ENCODE measurements at places on chromosomes 16 and 17.

DNA sequence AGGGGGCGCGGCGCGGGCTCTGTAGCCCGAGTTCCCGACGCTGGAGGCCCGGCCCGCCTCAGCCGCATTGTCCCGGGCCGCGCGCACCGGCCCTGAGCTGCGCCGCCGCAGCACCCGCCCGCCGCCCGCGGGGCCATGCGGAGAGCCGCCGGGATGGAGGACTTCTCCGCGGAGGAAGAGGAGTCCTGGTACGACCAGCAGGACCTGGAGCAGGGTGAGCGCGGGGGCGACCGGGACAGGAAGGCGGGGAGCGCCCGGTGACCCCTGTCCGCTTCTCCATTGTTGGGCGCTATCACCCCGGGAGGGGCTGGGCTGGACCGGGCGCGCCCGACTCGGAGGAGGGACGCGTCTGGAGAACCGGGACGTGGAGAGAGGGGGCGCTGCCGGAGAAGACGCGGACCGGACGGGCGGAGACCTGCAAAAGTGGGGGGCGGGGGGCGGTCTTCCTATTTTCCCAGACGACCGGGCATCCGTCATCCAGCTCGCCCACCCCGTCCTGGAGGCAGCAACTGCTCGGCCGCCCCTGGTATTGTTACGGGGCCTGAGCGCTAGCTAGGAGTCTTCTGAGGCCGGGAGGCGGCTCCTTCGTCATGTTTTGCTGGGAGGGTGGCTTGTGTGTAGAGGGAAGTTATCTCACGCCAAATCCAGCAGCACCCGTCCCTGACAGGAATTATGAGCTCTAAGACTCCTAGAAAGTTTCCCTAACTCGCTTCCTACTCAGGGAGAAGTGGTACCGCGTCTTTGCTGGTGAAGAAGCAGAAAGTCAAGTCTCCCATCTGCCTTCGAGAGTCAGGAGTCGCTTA lies 678 bp downstream of the CDR2L start:
- DNase-seq, result no peak

DNA sequence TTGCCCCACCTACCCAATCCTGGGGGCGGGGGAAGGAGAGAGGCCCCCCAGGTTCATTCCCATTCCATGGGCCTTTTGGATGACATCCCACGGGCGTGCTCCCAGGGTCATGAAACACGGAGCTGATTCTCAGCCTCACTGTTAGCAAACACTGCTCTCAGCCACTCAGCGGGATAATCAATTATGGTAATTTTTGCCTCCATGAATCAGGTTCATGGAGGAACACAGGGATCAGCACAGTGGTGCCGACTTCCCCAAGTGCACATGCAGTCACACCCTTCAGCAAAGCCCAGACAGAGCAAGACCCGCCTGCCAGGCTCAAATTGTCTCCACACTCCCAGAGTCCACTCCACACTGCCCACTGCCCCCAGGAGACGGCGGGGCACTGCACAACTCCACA lies 164.6 kb downstream of the ENGASE start:
- no peak for DNase-seq

DNA sequence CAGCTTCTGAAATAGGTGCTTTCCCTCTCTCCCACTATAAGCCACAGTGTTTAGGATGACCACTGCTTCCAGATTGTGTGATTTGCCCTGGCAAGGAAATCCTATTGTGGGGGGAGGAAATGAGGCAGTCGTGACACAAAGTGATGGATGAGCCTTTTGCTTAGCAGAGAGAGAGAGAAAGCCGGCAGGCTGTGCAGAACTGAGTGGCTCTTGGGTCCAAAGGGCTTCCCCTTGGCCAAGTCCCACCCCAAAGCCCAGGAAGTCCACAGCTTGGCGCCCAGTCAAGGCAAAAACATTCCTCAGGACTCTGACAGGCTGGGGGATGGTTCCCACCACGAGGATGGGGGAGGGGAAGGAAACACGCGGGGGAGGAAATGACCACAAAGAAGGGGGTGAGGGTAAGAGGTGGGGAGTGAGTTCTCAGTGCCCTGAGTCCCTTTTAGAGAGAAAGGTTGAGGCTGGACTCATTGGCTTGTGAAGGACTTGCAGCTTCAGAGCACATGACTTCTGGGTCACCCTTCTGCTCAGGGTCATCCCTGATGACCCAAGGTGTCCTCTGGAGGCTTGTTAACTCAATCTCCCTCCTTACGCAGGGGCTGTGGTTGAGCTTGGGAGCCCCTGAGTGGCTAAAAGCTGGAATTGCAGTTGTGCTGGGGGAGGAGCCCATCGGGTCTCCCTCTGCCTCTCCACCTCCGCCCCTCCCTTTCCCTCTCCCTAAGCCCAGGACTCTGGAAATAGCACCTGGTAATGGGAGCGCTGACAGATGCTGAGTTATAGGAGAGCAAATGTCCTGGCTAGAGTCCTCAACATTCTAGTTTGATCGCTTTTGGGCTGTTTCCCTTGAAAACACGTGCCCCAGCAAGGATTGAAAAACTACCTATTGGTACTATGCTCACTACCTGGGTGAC lies 10.3 kb upstream of the MSL1 start:
- peak; percentile 71 for DNase-seq

DNA sequence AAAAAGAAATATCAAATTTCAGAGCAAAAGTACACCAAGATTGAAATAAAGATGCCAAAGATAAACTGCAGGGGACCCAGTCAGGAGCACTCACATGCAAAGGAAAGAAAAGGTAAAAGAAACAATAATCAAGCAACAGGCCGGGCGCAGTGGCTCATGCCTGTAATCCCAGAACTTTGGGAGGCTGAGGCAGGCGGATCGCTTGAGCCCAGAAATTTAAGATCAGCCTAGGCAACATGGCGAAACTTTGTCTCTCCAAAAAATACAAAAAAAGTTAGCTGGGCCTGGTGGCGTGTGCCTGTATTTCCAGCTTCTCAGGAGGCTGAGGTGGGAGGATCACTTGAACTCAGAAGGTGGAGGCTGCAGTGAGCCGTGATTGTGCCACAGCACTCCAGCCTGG lies 107.6 kb upstream of the SMURF2 start:
- DNase-seq, result no peak

DNA sequence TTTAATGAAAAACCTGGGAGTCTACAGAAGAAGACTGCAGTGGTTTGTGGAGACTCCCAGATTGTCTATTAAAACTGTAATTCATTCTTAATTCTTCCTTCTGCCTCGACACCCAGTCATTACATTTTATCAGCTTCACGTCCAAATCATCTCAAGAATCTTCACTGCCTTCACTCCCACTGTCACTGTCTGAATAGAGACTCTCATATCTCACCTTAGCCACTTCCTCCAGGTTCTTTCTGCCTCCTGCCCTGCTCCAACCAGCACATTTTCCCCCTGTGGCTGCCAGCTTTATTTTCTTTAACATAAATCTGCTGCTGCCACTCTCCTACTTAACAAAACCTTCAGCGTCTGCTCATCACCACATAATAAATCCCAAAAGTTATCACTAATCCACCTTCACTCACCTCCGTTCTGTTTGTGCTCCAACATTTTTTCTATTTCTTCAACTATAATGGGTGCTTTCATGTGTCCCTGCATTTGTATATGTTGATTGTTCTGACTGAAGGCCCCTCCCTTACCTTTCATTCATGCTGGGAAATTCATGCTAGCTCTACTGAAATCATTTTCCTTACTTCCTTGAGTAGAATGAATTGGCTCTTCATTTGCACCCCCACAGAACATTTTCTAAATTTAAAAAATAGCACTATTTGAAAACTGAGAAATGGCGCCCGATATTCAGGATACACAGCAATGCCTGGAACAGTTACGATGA lies 38.9 kb downstream of the KCNJ2 start:
- DNase-seq, result no peak

- no peak for DNase-seq
Measured at GRCh38 chr16:9816644-9817043, 365.6 kb downstream of the GRIN2A start.

- DNase-seq, result no peak
Measured at GRCh38 chr16:549544-550263, 10.5 kb upstream of the PRR35 start.

DNA sequence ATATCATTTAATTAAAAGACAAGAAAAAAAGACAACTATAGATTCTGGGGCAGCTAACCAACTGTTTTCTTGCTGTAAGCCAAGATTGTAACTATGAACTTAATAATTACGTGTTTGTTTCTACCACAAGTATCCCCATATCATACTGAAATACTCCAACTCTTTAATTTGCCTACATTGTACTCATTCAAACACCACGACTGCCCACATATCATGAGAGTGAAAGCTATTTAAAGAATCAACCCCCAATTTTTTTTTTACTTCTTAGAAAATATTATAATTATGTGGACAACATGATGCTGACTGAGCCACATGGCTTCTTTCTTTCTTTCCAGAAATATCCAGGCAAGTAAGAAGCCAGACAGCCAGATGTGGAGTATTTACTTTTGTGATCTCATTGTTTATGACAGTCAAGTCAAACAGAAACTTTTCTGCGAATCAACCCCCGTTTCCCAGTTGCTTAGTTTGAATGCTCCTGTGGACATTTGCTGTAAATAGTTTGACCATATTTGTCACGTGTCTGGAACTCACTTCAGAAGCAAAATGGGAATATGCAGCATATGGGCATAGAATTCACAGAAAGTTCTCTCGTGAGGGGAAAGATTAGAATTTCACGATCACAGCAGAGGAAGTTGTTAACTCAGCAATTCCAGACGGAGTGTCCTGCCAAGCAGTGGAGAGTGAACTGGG lies 126.8 kb upstream of the PSMD7 start:
- DNase-seq, result no peak

- no peak for DNase-seq
Measured at GRCh38 chr17:7864995-7865650, 7.3 kb downstream of the CYB5D1 start.

DNA sequence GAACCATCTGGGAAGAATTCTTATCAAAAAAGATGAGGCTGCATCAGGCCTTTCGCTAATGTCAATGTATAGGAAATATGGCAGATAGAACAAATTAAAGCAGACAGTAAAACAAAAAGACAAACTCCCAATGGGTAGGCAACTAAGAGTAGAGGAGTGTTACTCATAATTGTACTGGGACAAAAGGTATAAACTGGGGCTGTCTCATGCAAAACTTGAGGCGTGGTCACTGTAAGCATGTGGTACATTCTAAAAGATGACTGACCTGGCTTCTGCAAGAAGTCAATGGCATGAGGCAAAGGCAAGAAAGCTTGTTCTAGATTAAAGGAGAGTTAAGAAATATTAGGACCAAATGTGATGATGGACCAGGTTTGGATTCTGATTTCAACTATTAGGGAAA lies 26.7 kb downstream of the SMIM36 start:
- no peak for DNase-seq

DNA sequence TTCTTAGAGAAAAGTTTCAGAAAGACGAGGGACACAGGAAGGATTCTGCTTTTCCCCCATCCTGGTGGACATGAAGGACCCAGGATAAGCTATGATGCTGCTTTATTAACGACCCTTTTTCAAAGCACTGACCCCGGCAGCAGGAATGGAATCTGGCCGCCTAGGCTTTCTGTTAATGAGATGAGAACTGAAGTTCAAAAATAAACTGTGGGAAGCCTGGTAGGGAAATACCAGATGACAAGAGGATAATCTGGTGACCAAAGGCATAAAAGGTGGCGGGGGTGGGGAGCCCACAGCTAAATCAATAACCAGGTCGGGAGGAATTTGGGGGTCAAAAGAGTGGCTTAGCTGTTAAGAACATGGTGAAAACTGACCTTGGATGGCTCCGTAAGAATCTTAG lies 171.0 kb downstream of the XYLT1 start:
- DNase-seq, result no peak

DNA sequence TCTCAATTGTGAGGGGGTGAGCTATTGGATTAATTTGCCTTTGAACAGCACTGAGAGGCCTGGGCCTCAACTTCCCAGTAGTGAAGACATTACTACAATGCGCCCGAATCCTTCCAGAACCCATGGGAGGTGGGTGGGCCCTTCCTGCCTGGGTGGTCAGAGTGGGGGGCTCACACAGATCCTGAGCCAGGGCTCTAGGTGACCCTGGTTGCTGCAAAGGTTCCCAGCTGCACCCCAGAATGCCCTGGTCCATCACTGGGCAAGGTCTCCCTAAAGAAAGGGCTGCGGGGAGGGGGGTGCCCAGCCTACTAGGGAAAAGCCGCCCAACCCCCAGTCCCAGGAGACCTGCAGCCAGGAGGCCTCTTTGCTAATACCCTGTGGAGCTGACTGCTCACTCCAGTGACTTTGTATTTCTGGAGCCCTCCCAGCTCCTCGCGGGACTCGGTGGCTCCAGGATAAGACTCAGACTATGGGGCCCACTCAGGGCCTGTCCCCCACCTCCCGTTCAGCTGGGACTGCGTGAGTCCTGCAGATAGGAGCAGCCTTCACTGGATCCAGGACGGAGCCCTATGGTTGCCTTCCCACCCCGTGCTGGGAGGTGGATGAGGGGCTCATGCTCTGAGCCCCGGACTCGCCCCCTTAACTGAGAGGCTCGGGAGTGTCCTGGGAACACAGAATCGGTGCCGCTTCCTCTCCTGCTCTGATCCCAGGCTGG lies 40.2 kb downstream of the SLC7A5 start:
- DNase-seq, result no peak

- DNase-seq, result no peak
Measured at GRCh38 chr17:48439875-48440505, 10.0 kb upstream of the SKAP1 start.

GRCh38 chr16:86300746-86301481 lies 209.4 kb upstream of the FOXF1 start:
- no peak for DNase-seq

- no peak for DNase-seq
Measured at GRCh38 chr16:23966597-23967394, 131.0 kb downstream of the PRKCB start.

DNA sequence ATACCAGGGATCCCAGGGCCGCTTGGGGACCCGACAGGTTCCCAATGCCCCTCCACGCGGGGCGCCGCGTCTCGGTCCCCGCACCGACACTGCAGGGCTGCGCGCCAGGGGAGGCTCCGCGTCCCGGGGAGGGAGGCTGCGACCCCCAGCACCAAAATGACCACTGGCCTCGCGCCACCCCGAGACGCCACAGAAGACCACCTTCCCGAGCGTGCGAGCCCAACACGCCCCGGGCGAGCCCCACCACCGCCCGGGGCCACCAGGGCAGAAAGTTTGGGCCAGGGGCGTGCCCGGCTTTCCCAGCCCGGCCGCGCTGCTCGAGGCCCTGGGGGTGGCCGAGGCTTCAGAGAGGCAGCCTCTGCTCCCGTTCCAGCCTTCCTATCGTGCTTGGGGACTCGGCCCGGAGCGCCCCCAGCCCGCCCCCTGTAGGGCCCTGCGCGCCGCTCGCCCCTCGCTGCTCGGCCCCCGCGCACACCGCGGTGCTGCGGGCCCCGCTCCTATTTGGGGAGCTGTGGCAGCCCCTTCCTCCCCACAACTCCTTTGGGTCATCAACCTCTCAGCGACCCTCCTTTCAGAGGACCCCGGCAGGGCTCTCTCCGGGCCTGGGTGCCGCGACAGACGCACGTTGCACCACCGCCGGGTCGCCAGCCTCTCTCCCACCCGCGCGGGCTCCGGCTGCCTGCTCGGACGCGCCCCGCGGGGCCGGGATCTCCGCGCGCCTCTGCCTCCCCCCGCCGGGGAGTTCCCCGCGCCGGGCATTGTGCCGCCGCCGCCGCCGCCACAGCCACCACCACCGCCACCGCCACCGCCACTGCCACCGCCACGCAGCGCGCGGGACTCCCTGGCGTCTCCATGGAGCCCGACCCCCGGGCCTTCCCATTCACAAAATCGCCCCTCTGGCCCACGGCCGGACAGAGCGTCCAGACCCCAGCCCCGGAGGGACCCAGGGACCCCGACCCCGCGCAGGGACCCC lies 892 bp downstream of the RBFOX3 start:
- no peak for DNase-seq

- DNase-seq, result no peak
Measured at GRCh38 chr17:5680766-5681165, 96.5 kb upstream of the NLRP1 start.
